GM12865 (cell line): ENCODE measurements at places on chromosomes 7 and 10.

GRCh38 chr10:10516346-10517130, 501.1 kb upstream of the CELF2 start:
- no peak for DNase-seq

DNA sequence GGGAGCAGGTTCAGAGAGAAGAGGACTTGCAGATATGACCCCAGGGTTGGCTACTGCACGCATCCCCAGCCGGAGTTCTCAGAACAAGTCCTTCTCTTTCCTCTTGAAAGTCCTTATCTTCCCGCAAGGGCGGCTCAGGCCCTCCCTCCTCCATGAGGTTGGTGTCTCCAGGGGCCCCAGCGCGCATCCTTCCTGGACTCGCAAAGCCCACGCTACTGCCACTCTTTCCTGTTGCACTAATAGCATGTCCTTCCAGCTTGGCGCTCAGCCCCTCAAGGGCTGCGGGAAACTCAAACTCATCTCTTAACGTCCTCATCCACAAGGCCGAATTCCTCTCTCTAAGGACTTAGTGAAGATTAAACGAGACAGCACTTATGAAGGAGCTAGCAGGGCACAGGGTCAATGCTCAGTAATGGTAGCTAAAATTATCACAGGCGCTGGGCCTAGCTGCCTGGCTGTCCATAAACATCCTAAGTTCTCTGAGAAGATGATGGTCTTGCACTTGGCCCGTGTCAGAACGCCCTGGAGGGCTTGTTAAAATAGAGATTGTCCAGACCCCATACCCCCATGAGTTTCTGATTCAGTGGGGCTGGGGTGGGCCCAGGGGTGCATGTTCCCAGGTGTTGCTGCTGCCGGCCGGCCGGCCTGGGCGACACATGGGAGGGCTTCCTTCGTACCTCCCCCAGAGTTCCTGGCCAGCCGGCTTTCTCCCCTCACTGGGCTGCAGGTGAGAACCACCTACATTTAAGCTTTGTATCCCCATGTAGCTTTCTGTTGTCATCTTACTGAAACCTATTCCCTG, 261.4 kb downstream of the COBL start:
- no peak for DNase-seq

DNA sequence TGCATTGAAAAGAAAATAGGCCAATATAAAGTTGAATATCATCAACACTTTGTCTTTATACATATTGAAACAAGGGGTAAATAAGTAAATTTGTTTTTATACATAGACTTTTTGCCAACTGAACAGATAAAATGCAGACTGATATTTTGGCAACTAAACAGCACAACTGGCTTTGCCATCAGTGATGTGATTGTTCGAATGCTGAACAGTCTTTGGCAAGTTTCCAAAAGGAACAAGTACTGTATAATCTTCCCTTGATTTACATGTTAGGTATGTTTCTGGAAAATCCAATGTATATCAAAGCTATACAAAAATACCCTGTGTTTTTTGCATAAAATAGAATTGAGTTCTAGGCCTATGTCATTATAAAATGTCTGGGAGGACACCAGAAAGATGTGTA, 18.2 kb upstream of the ANKRD1 start:
- no peak for DNase-seq

DNA sequence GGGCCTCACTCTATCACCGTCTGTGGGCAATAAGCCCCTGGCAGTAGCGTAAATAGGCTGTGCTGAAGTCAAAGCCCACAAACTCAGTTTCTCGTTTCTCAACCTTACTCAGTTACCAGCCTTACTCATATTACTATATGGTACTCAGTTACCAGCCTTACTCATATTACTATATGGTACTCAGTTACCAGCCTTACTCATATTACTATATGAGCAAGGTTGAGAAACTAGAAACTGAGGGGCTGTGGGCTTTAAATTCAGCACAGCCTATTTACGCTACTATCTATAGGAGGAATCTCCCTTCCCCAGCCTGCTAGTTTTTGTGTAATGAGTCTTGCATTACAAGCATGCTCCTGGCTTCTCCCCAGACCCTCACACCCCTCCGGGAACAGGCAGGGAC, 35.4 kb downstream of the CCDC3 start:
- DNase-seq = no peak

DNA sequence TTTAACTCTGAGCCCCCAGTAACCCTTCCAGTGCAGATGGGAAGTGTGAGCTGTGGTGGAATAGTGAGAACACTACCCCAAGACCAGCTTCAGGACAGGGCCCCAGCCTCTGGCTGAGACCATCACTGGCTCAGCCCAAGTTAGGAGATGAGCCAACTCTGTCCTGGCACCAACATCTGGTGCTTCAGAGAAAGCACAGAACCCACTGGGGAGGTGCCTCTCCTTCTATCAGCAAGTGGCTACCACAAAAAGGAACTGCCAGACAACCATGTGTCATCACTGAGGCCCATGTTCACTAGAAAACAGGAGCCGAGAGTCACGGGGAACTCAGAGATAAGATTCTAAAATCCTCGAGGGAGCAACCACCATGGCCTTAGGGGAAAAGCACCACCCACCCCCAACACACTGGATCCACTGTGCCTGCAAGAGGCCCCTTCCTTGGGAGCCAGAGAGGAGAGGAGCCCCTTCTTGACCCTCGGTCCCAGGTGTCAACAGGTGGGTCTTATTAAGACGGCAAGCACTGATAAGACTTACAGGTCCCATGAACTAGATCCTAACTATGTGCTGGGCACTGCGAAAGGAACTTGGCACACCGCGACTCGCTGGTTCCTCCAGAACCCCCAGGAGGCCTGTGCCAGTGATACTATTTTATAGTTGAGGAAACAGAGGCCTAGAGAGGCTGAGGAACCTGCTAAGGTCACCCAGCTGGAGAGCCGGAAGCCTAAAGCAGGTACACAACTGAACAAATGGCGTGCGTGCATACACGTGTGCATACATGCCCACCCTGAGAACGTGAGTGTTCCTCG, 102.7 kb downstream of the FAM53B start:
- DNase-seq = peak; percentile 58

DNA sequence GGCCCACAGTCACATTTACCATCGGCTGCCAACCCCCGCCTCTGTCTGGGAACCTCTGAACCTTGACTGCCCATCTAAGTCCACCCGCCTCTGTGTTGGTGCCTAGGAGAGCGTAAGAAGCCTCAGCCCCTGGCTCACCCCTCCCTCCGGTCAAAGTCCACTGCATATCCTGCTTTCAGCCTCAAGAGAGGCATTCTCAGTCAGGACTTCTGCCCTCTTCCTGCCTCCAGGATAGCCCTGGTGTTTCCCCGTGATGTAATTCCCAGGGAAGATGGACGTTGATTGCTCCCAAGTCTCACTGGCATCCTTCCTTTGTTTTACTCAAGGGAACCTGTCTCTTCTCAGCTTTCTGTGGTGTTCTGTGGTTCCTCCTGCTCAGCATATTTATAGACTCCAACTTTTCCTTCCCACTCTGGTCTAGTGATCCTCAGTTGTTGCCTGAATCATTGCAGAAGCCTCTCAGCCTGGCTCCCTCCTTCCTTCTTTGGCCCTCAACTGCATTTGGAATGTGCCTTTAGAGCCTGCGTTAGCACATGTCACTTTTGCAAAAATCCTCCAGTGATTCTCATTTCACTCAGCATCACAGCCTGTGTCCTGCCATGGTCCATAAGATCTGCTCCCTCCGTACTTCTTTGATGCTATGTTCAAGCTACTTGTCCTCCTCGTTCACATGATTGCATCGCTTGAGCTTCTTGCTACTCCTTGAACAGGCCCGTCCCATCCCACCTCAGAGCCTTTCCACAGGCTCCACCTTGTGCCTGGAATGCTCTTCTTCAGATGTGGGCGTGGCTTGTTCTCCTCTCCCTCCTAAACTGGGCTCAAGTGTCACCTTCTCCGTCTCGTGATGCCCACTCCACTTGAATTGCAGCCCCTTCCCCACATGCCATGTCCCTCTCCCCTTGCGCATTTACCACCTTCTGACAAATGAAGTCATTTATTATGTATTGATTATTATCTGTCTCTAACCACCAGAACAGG, 124.2 kb downstream of the PLPP4 start:
- DNase-seq = no peak

- DNase-seq = peak; percentile 58
Observed at GRCh38 chr10:80924063-80924952, 386.6 kb downstream of the SH2D4B start.

- DNase-seq = no peak
Observed at GRCh38 chr10:5076615-5077014, 17.6 kb upstream of the AKR1C3 start.

- no peak for DNase-seq
Observed at GRCh38 chr7:4659551-4660286, 22.4 kb upstream of the FOXK1 start.

DNA sequence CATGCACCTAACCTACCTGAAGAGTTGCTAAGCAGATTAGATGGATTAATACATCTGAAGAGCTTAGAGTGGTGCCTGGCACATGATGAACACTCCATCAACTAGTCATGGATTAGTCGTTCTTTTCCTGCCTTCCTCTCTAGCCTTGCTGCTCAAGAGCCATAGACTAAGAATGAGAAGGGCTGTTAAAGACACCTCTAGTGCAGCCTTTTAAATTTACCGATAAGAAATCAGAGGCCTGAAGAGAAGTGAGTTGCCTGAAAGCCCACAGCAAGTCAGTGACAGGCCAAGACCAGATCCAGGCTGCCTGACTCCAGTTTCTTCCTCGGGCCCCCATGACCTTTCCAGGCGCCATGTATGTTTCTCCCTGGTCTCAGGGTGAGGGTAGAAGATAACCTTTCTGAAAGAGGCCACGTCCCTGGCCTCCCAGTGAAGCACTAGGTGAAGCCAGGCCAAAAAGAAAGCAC, 6.5 kb downstream of the TSPAN15 start:
- DNase-seq = no peak

DNA sequence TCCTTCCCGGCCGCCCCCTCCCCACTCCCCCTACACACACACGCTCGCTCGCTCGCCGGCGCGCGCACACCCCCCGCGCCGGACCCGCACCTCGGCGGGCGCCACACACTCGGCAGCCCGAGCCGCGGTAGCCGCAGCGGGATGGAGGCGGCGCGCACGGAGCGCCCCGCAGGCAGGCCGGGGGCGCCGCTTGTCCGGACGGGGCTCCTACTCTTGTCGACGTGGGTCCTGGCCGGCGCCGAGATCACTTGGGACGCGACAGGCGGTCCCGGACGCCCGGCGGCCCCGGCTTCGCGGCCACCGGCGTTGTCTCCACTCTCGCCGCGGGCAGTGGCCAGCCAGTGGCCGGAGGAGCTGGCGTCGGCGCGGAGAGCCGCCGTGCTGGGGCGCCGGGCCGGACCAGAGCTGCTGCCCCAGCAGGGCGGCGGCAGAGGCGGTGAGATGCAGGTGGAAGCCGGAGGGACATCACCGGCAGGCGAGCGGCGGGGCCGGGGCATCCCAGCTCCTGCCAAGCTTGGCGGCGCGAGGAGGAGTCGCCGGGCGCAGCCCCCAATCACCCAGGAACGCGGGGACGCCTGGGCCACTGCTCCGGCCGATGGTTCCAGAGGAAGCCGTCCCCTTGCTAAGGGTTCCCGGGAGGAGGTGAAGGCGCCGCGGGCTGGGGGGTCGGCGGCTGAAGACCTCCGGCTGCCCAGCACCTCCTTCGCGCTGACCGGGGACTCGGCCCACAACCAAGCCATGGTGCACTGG, at the start of gene SORCS3:
TSS of gene SORCS3 (plus strand) at position 104 of the 750 bp plus-strand sequence.
- DNase-seq = no peak

GRCh38 chr7:46949270-46949931, 632.5 kb downstream of the TNS3 start:
- no peak for DNase-seq

DNA sequence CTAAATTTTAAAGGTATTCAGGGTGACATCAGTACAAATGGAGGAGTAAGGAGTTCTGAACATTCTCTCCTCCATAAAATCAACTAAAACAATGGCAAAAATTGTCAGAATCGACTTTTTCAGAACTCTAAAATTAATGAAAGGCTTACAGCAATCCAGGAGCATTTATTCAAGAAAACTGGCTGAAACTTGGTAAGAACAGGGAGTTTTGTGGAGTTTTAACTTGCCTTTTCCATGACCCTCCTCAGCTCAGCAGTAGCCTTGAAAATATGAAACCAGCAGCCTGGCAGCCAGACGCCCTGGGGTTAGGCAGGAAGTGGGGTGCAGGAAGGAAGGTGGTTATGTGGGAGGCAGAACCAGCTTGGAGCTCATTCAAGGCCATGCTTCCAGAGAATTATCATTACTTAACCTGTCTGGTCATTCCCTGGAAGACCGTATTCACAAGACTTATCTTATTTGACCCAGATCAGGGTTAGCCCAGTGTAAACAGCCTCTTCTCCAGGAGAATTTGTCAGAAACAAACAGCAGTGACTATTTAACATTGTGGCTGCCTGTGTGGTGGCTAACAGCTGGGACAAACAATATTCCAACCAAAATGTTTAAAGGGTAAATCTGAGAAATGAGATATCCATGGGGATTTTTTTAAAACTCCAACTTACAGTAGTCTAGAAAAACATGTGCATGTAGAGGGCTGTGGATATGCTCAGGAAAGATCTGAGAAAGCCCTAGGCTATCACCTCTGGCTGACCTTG, 75.7 kb upstream of the MACROH2A2 start:
- no peak for DNase-seq

GRCh38 chr10:12709000-12709401, 292.5 kb downstream of the CCDC3 start:
- DNase-seq = no peak

DNA sequence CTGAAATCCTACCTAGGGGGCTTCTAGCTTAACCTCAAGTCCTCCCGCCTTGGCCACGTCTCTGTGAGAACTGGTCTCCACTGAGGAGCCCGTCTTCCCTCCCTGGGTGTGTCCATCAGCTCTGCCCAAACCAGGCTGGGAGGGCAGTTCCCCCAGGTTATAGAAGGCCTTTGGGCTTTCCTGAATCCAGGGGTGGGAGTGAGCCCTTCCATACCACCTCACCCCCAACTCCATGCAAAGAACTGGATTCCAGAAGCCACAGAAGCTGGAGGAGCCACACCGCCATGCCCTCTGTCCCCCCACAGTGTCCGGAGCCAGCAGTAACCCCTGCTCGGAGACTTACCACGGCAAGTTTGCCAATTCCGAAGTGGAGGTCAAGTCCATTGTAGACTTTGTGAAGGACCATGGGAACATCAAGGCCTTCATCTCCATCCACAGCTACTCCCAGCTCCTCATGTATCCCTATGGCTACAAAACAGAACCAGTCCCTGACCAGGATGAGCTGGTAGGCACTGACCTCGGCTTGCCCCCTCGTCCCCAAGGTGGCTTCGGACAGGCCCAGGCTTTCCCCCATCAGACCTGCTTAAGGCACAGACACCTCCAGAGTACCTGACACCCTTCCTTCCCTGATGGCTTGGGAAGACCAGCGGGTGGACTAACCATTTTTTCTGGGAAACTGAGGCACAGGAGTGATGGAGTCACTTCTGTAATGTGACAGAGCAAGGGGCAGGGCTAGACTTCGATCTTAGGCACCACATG, 4.7 kb downstream of the CPA1 start:
- DNase-seq = no peak

- DNase-seq = peak; percentile 49
Observed at GRCh38 chr7:17152721-17153120, 145.7 kb upstream of the AHR start.

- DNase-seq = no peak
Observed at GRCh38 chr7:2607122-2607922, 24.5 kb upstream of the TTYH3 start.
